Activated effector memory CD4-positive, alpha-beta T cell treated with Interleukin-2 at 50 U/mL for 16 hours (primary cell): ENCODE measurements at places on chromosomes 16 and 17.

DNA sequence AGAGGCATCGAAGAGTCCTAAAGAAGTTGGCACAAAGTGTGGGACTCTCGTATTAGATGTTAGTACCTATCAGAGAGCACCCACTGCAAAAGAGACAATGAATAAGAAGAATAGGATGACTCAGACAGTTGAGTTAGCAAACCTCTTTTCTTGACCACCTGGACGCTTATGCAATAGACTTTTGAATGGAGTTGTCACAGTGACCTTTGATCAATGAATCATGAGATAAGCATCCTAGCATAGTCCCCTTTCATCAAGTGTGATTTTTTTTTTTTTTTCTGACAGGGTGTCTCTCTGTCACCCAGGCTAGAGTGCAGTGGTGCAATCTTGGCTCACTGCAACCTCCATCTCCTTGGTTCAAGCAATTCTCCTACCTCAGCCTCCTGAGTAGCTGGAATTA is 1417.9 kb upstream of the GOT2 start:
- no peak for DNase-seq

- DNase-seq, result no peak
Measured at GRCh38 chr17:70434536-70435490, 265.5 kb downstream of the KCNJ2 start.

DNA sequence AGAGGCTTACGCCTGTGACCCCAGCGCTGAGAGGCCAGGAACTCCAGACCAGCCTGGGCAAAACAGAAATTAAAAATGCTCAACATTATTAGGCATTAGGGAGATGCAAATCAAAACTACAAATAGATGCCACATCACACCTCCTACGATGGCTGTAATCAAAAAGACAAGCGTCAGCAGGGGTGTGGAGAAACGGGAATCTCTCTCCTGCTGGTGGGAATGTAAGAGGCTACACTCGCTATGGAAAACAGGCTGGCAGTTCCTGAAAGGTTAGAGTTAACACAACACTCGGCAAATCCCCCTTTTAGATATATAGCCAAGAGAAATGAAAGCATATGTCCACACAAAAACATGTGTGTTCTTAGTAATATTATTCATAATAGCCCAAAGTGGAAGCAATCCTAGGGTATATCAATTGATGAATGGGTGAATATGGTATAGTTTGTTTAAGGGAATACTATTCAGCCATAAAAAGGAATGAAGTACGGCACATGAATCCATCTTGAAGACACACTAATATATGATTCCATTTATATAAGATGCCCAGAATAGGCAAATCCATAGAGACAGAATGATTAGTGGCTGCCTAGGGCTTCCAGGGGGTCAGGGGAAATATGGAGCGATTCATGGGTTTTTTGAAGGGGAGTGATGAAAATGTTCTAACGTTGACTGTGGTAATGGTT is 1.8 kb upstream of the NPRL3 start:
- no peak for DNase-seq

- DNase-seq, result no peak
Measured at GRCh38 chr16:16063683-16064082, 114.3 kb downstream of the ABCC1 start.

- no peak for DNase-seq
Measured at GRCh38 chr16:4805231-4805630, 2.8 kb upstream of the ROGDI start.

DNA sequence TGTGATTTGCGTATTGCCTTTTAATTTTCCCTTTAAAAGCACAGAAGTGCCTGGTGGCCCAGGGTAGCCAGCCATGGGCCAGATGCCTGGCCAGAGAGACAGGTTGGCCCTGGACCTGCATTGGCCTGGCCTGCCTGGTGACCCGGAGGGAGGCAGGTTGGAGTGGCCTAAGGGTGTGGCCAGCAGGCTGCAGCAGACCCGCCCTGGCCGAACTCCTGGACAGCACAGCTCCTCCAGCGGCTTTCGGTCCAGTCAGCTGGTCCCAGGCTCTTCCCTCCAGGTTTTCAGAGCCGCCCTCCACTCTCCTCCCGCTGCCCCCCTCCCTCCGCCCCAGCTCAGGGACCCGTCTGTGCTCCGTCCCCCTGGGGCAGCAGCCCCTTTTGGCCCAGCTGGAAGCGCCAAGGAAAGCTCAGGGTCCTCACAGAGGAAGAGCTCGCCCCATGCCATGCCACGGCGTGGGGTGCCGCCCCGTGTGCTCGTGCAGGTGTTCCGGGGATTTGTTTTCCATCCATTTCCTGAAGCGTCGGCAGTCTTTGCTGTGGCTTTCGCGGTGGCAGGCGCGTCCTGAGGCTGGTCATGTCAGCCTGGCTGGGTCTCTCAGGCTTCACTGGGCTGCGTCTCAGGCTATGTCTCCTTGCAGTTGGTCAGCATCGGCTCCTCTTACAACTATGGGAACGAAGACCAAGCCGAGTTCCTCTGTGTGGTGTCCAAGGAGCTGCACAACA is 18.1 kb downstream of the PRSS27 start:
- no peak for DNase-seq
